Stimulated activated CD4-positive, alpha-beta T cell treated with anti-CD3 and anti-CD28 coated beads, TNF-alpha, amount 100 ng/mL, for 24 hours (primary cell): ENCODE measurements at places on chromosomes 4 and X.

GRCh38 chr4:14837860-14838259, 164.4 kb upstream of the CPEB2 start:
- no peak for DNase-seq

- peak; percentile 31 for DNase-seq
These were observed 53.8 kb downstream of the ZFYVE28 start for GRCh38 chr4:2364654-2365053.

GRCh38 chrX:13112499-13112898, 68.1 kb upstream of the FAM9C start:
- DNase-seq = no peak

DNA sequence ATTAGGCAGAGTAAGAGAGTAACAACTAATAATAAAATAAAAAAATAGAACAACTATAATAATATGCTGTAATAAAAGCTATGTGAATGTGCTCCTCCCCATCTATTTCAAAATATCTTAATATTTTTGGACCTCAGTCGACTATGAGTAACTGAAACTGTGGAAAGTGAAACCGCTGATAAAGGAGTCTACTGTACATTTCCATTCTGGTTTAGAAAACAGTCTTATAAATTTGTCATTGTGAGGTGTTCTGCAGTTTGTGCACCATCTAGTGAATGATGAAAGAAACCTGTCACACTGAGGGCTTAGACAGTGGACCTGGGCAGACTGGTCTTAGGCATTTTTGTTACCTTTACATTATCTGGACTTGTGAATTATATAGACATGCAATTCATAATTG, 42.0 kb downstream of the TMEM150C start:
- DNase-seq = no peak

- DNase-seq = no peak
These were observed 38.8 kb downstream of the REELD1 start for GRCh38 chr4:146252969-146253611.

DNA sequence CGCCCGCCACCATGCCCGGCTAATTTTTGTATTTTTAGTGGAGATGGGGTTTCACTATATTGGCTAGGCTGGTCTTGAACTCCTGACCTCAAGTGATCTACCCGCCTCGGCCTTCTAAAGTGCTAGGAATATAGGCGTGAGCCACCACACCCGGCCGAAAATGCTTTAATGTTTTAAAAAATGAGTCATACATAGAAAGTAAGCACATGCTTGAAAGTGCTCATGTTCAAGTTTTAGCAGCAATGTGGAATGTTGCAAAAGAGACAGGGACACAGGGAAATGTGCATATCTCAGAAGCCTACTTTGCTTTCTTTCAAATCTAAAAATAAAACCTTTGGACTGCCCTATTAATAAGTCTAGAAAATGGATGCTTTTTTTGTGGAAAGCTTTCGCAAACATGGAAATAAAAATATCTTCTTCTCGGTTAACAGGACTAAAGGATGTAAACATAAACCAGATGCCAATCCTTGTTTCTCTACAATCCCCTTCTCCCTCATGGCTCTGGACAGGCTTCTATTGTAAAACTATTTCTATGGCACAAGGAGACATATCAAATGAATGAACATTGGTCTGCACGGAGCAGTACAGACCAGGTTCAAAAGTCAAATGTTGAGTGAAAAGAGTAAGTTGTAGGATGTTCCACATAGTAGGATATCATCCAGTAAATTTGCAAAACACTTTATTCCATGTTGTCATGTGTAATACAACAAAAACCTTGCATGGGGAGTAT, 15.0 kb downstream of the MECP2 start:
- DNase-seq = no peak
